Tongue (tissue), 3 donors: ENCODE measurements at places on chromosomes 4 and X. TPM values are rescaled to one million over a fixed set of nuclear protein-coding genes. Genes with fewer than 3 reads are reported as not detected.

DNA sequence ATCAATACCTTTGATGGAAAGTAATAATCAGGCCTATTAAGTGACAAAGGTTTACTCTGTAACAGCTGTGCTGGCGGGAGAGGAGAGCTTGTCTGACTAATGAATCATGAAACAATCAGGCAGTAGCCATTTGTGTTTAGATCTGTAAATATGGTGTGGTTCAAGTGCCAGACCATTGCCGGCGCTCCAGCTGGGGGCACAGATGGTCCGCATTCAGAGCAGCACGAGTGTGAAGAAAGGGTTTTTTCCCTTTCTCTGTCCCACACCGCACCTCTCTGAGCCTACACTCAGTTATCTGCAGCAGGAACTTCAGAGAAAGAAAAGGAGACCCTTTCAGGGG, 111.3 kb upstream of the PAQR3 start:
- DNase-seq = peak; percentile 67

GRCh38 chr4:149910177-149910576, 94.5 kb upstream of the IQCM start:
- no peak for DNase-seq

- no peak for DNase-seq
These were observed 15.0 kb downstream of the FNIP2 start for GRCh38 chr4:158783785-158784184.

DNA sequence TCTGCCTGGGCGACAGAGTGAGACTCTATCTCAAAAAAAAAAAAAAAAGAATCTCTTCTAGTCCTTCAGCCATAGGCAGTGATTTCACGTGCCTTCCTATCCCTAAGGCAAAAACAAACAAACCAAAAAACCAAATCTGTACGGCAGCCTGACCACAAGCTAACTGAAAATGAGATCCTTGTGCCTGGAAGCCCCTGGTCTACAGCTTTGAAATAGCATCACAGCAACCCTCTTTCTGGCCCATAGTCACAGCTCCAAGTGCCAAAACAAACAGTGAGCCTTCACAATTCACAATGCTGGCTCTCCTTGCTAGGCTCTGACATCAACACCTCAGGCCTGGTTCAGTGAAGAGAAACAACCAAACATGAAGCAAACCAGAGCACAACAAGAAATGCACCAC, 46.1 kb downstream of the TMEM150C start:
- peak; percentile 76 for DNase-seq

GRCh38 chr4:161291222-161291621, 872.6 kb downstream of the FSTL5 start:
- DNase-seq = no peak

DNA sequence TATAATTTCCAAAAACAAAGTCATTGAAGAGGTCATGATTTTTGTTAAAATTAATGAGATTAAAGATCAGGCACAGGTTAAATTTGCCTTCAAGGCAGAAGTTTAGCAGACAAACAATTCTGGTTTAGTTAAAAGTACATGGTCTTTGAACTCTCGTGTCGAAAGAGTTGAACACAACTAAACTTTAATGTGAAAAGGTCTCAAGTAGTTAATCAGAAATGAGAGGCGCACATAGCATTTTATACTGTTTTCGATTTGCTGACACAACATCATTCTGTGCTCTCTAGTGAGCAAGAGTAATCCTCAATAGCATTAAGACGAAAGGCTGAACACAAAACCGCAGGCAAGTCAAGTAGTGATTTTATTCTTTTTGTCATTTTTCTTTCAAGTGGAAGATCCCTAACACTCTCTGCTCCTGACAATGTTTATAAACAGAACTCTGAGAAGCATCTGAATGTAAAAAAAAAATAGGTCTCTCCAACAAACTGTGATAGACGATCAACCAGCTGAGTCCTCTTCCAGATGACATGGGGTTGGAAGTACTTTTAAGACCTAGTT, 49.8 kb downstream of the SH3RF1 start:
- no peak for DNase-seq

DNA sequence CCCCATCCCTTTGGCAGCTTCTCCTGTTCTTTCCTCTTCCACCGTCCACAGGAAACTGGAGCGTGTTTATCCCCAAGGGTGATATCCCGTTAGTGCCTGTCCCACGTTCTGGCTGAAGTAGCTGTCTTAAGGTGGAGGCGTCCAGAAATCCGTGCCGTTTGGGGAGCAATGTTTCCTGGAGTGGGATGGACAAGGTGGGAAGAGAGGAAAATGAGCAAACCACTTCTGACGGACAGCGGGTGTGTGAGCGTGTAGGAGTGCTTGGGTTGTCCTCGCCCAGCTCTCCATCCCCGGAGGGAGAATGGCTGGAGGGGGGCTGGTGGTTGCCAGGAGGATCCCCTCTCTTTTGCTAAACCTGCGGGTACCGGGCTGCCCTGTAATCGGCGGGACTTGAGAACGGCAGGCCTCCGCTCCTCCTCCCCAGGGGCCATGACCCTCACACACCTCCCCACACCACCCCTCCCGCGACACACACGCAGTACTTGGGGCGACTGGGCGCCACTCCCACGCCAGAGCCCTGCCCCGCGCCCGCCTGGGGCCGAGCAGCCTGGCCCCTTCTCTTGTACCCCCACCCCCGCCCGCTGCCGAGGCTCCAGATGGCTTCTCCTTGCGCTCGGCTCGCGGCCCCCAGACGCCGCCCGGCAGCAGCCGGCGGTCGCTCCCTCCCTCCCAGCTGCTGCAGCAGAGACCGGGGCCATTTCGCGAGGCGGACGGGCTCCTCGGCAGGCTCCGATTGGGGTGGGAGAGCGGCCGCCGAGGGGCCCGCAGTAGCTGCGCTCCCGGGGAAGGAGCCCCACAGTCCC, 13.9 kb upstream of the PRDM8 start:
- peak; percentile 73 for DNase-seq

GRCh38 chr4:172982151-172982590, 186.4 kb upstream of the GALNT7 start:
- no peak for DNase-seq

DNA sequence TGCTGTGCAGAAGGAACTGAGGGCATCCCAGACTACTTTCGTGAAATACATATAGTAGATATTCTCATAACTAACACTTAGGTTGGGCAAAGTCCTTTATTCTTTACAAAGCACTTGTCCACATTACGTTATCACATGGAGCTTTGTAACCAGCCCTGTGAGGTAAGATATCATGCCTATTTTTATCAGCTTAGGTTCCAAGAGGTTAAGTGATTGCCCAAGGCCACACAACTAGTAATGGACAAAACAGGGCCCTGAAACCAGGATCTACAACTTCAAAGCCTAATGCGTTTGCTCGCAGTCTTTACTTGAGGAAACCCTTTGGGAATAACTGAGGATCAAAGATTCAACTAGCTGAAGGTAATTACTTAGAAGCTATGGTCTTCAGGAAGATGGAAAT, 261.5 kb downstream of the GPC3 start:
- no peak for DNase-seq

GRCh38 chrX:80138938-80139337, 124.4 kb downstream of the TBX22 start:
- DNase-seq = no peak

GRCh38 chrX:16851421-16851820, 18.7 kb downstream of the RBBP7 start:
- peak; percentile 7 for DNase-seq

DNA sequence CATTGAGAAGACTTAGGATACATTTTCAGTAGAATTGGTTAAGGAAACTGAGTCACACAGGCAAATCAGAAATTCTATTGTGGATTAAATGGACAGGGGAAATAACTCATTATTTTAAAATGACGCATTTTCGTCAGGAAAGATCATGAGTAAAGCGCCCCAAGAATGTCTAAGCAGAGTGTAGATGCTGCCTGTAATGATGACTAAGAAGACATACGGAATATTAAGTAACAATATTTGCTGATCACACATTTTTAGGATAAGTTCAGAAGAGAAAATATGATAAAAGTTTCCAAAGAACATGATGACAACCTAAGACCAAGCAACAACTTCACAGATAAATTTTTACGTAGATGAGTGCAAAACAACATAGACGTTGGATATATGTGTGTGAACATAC, 596.3 kb upstream of the TENM3 start:
- DNase-seq = no peak

GRCh38 chr4:16207409-16207808, 18.9 kb downstream of the TAPT1 start:
- no peak for DNase-seq

DNA sequence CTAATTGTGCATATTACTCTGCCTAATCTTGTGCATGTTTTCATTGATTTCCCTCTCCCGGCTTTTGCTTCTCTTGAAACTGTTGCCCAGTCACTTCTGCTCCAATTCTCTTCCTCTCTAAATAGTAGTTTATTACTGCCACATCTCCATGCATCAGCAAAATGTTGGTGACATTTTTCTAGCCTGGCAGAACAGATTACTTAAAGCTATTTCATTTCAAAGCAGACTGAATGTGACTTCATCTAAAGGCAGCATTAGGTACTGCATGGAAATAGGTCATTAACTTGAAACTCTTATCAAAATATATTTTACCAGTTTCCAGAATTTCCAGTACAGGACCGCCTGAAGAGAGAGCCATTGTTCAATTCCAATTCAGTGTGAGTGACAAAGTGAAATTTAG, 52.4 kb downstream of the HPGDS start:
- no peak for DNase-seq

Gene RASSF6
- total RNA-seq = 3.3 TPM

Gene TDO2
- 1.0 TPM for total RNA-seq

Gene ARHGEF38
- 1.3 TPM for total RNA-seq

Gene HSFX2
- total RNA-seq = not detected

Gene COL4A6
- 5.4 TPM for total RNA-seq

Gene RAB9B
- 36.2 TPM for total RNA-seq

Gene IL2RG
- 4.3 TPM for total RNA-seq

Gene GLRA3
- not detected for total RNA-seq
